Activated CD8-positive, alpha-beta memory T cell treated with anti-CD3 and anti-CD28 coated beads, Interleukin-2, amount 50 U/mL, for 48 hours (primary cell): ENCODE measurements at places on chromosomes 1 and 21.
A peak's percentile ranks its signal among the peaks of the same experiment; 100 is the strongest.

DNA sequence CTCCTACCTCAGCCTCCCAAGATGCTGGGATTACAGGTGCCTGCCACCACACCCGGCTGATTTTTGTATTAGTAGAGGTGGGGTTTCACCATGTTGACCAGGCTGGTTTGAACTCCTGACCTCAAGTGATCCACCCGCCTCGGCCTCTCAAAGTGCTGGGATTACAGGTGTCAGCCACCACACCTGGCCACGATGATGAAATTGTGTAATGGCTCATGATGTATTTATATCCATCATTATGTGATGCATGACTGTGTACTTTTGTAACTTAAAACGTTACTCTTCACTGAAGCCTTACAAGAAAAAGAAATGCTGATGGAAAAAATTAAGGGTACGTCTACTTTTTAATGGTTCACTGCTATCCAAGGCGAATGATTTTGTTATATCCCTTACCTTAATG is 7.5 kb downstream of the TARDBP start:
- DNase-seq: no peak

GRCh38 chr1:109290998-109291397 is 8.1 kb upstream of the PSRC1 start:
- DNase-seq: no peak

DNA sequence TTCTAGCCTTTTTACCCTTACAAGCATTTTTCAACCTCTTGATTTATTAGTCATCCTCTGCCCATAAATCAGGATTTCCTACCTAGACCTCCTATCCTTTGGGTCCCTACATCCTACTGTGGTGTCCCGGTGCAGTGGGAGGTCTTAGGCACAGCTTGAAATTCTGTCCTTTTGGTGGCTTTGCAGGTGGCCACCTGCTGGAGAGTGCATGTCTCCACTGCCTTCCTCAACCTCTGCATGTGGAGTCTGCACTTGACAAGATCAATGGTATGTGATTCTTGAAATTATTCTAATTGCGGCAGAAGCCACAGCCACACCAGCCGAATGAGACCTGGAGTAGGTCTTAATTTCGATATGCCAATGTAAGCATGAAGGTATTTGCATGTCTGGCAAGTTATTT is 11.4 kb upstream of the KCNA3 start:
- DNase-seq: no peak

- no peak for DNase-seq
These were observed 253.6 kb upstream of the IRF2BP2 start for GRCh38 chr1:234863551-234863971.

DNA sequence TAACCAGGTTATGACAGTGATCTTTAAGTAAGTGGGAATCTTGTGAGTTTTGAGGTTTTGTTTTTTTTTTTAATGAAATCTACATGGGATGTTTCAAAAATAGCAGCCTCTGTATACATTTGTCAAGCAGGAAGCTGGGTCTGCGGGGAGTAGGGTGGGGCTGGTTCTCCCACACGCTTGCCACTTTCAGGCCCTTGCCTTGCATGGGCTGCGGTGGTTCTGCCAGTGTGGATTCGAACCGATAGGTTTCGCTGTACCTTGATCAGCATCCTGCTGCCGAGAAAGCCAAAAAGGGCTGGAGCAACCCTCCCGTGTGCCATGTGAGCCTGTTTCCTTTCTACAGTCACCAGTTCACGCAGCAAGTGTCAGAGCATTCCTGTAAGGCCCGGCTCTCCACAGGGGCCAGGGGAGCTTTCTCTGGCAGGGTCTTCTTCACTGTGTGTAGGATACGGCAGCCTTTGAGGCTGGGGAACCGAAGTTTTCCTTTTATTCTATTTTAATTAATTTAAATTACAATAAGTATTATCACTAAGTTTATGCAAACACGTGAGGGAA is 79.2 kb upstream of the SAMD11 start:
- no peak for DNase-seq

DNA sequence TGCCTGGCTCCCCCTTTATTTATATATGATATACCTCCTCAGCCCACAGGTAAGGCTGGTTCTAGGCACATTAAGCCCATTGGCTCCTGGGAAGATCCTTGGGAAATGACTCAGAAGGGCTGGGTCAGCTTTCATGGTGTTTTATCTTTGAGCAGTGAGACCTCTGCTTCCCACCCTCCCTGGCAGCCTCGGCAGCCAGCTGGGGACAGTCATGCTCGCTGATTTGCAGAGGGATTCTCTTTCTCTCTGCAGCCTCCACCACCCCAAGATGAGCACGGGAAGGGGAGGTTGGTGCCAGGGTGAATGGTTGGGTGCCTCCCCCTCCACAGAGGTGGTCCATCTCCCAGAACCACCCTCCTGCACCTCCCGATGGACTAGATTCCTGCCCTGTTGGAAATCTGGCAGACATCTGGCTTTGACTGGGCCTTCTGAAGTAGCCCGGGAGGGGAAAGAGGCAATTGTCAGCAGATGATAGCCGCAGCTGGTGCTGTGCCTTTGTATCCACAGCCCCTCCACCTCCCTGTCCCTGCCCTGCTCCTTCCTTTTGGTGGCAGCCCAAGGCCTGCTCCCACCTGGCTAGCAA is 24.6 kb downstream of the IER5 start:
- no peak for DNase-seq

GRCh38 chr1:84772428-84772943 is 82.2 kb upstream of the SSX2IP start:
- DNase-seq: peak; percentile 69

DNA sequence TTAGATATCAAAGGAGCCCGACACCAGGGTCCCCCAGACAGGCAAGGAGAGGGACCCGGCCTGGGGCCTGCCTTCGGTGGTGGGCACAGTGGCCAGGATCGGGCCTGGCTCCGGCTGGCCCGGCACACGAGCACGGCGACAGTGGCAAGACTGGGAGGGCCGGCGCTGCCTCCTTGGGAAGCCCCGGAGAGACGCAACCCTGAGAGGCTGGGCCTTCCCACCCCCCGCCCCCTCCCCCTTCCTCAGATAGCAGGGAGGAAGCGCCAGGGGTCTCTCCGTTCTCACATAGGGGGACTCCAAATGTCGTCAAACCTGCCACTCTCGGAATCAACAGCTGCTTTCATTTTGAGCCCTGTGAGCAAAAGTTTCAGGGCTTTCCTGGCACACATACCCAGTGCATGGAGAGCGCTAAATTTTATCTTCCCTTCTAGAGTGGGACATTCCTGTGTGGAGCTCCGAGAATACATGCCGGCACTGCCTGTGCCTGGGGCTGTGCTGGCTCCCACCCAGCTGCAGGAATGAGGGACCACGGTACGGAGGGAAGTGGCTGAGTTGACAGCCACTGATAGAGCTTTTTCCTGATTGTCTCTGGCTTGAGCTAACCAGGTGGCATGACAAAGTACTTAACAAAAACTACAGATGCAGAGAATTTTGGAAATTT is 62.4 kb downstream of the CD247 start:
- DNase-seq: no peak

DNA sequence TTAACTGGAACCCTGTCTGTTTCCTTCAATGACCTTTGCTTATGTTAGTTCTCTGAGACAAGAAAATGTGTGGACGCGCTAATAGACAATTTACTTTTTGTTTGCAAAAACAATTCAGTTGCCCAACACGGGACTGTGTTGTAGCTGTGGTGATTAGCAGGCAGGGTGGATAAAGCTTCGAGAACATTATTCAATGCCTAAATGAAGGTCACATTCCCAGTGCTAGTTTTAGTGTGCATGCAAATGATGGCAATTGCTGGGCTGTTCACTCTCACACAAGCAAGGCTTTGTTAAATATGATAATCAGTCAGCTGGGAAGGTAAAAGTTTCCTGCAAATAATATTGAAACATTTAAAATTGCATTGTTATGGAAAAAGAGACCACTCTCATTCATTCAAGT is 188.4 kb downstream of the BACH1 start:
- DNase-seq: no peak

DNA sequence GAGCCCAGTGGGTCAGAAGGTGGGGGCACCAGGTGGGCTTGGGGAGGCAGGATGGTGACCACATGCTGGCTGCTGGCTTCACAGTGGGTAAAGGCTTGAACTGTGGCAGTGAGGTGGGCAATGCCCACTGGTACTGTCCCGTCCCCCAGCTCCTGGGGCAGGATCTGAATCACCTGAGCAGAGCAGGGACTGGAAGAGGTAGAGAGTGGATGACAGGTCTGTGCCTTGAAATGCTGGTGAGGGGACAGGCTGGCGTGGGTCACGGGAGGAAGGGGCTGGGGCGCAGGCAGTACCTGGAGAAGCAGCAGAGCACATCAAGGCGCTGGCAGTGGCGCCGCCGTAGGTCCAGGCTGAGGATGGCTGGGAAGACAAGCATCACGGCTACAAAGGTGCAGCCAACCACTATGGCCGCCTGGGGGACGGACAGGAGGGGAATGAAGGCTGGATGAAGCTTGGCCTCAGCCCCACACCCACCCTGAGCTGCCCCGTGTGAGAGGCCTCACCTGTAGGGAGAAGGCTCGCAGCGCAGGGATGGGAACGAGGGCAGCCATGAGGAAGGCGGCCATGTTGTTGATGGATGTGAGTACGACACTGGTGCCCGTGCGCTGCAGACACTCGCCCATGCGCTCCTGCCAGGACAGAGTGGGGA is 14.9 kb downstream of the PTCH2 start:
- no peak for DNase-seq

GRCh38 chr1:177274687-177275211 is 104.0 kb downstream of the BRINP2 start:
- DNase-seq: no peak

DNA sequence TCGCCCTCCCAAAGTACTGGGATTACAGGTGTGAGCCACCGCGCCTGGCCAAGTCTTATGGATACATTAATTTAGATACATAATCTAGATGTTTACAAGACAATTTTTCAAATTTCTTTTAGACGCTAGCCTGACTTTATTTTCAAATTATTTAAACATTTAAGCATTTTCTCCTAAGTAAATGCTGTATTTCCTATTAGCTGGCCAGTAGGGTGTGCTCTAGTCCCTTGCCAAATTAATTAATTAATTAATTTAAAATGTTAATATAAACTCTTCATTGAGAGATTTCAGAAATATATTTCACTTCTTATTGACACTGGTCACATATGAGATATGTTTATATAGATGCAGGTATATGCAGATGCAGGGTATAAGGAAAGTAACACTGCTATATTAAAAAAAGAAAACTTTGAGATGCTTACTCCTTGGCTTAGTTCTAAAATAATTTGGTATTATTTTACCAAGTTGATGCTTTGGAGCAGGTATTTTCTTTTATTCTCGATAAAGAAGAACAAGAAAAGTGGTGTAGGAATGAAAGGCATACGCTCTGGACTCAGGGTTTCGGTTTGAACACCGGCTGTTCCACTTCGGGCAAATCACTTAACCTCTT is 5.2 kb upstream of the ERRFI1 start:
- DNase-seq: no peak

DNA sequence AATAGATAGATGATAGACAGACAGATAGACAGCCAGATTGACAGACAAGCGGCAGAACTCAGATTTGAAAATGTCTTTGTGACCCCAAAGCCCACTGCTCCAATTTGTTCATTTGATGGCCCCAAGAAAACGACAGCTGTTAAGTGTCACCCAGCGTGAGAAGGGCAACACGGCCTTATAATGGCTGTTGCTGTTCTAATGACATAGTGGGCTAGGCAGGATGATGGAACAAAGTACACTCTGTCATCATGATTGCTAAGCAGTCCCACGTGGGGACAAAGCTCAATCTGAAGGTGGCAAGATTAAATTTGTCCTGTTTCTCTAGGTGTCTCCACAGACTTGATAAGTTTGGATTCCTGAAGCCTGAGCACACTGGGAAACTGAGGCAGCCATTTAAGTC is 112.9 kb downstream of the DAB1 start:
- no peak for DNase-seq

GRCh38 chr1:179195376-179195775 is 34.1 kb downstream of the ABL2 start:
- DNase-seq: no peak

- no peak for DNase-seq
These were observed 5.7 kb downstream of the FAM163A start for GRCh38 chr1:179748772-179749171.

- DNase-seq: no peak
These were observed 83.5 kb downstream of the INTS7 start for GRCh38 chr1:211951856-211952255.

DNA sequence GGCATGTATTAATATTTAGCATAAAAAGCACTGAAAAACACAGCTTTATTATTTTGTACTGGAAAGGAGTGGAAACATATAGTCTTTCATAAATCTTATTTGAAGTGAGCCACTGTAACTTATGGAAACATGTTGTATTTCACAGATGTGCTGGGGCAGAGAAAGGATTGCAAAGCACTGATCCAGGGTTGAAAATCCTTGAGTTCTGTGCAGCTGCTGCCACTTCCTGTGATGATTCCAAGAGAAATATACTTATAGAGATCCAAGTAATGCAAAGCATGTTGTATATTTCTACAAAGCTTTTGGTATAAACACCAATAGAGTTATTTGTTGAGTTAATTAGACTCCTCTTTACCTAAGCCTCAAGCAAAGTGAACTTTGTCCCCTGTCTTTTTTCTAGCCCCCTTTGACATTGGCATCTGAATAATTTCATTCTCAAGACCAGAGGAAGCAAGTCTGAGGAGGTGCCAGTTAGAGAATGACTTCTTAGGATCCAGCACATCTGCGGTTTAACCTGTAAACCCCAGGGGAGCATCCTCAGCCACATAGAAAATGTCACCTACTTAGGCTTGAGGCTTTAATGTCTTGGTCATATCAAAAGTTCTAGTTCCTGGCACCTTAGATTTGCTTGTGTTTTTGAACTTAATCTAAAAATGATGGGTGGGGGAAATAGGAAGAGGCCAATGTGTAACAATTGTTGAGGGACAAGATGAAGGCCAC is 173.3 kb downstream of the FASLG start:
- DNase-seq: no peak

- no peak for DNase-seq
These were observed 68.6 kb upstream of the PALMD start for GRCh38 chr1:99577313-99577712.

GRCh38 chr21:38999161-38999560 is 184.1 kb downstream of the PSMG1 start:
- no peak for DNase-seq

DNA sequence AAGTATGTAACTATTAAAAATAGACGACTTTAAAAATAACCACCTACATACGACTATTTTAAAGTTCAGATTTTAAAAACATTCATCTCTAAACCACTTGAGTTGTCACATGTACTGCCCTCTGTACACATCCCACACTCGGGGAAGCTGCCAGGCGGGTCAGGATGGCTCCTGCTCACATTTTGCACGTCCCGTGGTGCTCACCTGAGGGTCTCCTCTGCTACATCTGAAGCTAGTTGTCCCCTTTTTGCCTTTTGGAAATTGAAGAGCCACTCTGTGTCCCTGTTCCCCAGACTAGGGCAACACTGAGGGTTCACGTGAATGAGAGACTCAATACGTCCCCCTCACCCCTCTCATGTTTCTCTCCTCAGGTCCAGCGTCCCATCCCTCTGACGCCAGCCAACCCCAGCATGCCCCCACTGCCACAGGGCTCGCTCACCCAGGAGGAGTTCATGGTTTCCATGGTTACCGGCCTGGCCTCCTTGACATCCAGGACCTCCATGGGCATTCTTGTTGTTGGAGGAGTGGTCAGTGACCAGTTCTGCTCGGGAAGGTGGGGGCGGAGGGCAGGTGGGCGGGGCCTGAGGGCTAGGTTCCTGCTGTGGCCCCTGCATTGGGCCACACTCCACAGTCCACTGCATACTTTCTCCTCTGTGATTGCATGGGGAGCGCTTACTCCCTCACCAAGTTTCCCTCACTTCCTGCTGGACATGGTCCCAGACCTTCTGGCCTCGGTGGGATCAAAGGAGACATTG is 13.0 kb upstream of the MIIP start:
- DNase-seq: no peak

GRCh38 chr1:210949039-210949438 is 184.9 kb downstream of the KCNH1 start:
- DNase-seq: no peak
